ENCODE measurements at places on chromosomes 3 and 15. TPM values are rescaled to one million over a fixed set of nuclear protein-coding genes. Genes with fewer than 3 reads are reported as not detected.

Gene CILP
- 0.07 TPM for total RNA-seq

Gene ECE2
- not detected for total RNA-seq

Gene MOBP
- total RNA-seq = not detected

Gene ATP10A
- not detected for total RNA-seq

Gene CHRM5
- not detected for total RNA-seq

Gene PFKFB4
- total RNA-seq = 11.7 TPM

Gene LSG1
- 59.2 TPM for total RNA-seq

Gene REC114
- not detected for total RNA-seq

Gene PRICKLE2
- total RNA-seq = 7.9 TPM

Gene ALG1L2
- total RNA-seq = 2.2 TPM

Gene EBLN2
- 5.5 TPM for total RNA-seq

Gene CORO2B
- total RNA-seq = 0.53 TPM

Gene CGNL1
- total RNA-seq = 0.50 TPM

Measured in PC-9 (cell line).